Cortex of kidney (tissue), 1 donor: ENCODE measurements at places on chromosomes 1 and 21.

DNA sequence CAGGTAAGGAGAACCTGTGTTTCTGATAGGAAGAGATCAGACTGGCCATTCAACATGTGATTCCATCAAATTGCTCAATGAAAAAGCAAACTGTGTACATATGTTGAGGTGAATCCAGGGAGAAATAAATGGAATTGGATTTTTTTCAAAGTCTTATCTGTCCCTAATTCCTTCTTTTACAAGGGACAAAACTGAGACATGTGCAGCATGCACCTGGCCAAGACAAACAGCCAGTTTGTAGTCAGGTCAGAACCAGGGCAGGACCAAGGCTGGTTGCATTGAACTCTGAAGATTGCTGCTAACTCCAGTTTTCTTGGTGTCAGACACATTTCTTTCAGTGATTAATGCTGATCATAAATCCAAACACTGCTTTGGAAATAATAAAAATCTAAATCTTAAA is 69.6 kb upstream of the CCDC190 start:
- no peak for DNase-seq

DNA sequence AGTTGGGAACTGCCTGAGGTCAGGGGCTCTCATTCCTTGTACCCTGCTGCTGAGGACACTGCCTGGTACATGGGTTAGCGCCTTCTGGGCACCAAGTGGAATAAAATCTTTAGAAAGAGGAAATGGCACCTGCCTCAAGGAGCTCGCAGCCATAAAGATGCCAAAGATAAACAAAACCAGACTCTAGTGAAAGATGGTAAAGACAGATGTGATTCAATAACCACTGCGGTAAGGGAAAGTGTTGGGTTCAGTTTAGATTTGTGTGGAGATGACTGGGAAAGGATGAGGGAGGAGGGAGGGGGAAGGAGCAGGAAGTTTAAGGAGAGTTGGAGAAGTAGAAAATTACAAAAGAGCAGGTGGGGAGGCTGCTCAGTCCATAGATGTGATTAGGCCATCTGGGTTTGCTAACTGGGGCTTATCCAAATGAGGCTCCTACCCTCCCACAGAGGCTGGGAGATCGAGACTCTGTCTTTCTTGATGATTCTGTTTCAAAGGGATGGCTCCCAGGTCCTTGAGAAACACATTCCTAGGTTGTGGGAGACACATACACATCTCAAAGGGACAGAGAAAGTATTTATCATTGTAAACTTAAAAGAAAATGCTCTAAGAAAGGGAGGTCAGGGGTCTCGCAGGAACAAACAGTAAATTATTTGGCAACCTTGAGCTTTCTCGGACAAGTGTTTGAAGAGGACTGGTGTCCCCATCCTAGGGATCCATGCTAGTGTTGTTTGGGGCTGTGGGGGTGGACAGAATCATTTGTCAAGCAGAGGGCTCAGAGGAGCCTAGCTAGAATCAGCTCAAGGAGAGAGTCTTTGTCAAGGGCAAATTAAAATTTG is 65.7 kb upstream of the MORC3 start:
- DNase-seq: no peak

DNA sequence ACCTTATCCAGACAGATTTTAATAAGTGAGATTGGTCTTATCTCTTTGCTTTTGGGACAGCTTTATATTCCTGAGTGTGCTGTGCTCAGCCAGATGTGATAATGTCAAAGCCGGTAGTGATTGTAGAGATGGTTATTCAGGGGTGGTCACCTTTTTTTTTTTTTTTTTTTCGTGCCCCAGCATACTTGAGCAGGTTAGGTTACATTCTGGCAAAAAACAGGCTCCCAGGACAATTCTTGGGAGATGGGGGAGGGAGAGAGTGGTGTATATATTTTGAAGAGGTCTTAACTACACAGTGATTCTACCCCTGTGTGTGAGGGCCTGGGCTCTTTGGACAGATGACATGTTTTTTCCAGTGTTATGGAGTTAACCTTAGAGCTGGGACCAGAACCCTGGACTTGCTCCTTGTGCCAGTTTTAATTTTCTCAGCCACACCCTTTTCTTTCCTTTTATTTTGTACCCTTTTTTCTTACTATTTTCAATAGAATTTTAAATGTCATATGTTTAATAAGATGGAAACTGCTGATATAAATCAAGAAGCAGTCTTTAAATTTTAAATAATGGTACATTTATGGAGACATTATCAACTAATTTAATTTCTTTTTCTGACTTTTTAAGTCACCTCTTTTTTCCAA is 88.4 kb downstream of the DYRK1A start:
- no peak for DNase-seq

DNA sequence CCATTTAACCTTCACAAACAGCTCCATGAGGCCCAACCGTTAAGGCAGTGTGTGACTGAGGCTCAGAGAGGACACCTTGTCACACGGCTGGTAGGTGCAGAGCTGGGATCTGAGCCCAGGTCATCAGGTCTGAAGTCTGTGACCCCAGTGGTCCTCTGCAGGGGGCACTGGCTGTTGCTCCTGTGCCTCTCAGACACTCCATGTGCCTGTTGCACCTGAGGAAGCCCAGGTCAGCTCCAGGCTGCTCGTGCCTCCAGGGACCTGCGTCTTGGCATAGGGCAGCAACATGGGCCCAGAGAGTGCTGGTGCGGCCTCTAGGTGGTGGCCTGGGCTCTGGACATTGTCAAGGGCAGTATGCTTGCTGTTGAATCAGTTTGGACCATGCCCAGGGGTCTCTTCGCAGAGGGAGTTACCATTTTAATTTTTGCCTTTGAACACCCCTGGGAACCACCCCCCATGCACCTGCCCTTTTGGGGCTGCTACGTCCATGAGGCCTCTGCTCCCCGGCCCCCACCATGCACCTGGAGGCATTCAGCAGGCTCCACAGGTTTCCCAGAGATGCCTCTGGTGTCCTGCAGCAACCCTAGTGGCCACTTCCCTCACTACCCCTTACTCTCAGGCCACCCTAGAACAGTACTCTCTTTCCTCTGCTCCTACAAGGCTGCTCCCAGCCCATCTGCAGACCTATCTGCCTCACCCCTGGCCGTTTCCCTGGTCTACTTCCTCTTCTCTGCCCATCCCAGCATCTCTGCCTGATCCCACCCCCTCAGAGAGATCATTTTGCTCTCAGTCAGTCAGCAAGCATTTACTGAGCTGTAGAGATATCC is 25.2 kb upstream of the EPS8L3 start:
- DNase-seq: no peak

DNA sequence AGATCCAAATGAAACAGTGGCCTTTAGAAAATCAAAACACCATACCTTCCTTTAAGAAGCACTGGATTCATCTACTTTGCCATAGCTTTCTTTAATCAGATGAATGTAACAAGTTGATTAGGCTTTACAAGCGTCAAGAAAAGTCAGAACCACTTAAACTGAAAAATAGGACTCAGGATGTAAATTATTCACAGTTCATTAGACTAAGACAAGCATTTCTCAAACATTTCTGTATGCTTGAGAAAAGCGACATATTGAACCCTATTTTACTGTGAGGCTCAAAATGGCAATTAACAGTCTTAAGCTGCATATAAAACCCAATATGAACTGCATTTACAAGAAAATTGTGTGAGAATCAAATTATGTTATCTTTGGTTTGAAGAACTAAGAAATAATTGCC is 256.7 kb upstream of the SNX7 start:
- no peak for DNase-seq

DNA sequence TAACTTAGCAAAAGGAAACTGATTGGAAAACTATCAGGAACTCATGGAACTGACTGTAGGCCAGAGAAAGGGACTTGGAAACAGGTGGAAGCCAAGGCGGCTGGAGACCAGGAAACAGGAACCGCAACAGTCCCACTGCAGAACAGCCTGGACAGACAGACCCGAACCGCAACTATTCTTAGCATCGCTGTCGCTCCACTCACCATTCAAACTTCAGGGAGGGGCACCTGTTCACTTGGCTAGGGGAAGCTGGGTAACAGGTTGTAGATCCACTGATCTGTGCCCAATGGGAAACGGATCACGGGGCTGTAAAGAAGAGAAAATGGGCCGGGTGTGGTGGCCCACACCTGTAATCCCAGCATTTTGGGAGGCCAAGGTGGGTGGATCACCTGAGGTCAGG is 61.9 kb downstream of the CLSTN1 start:
- no peak for DNase-seq

GRCh38 chr1:4207842-4208692 is 308.0 kb upstream of the C1orf174 start:
- no peak for DNase-seq

GRCh38 chr21:34305605-34306604 is 57.9 kb upstream of the KCNE2 start:
- DNase-seq: no peak

DNA sequence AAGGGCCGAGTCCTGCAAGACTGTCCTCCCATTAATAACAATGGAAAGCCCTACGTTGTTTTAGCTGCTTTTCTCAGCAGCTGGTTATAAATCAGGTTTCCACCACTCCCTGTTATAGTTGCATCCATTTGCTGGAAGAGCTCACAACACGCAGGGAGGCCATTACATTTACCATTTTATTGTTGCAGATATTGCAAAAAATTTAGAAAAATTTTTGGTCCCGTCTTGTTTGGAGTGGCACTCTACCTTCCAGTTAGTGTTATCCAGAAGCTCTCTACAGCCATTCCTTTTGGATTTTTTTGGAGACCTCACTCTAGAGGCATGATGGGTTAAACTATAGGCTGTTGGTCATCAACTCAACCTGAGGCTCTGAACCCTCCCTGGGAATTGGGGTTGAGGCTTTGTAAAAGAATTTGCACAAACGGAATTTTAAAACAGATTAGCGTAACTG is 1532.1 kb upstream of the TPTE start:
- no peak for DNase-seq

GRCh38 chr1:119275145-119276134 is 93.1 kb upstream of the HAO2 start:
- DNase-seq: no peak

DNA sequence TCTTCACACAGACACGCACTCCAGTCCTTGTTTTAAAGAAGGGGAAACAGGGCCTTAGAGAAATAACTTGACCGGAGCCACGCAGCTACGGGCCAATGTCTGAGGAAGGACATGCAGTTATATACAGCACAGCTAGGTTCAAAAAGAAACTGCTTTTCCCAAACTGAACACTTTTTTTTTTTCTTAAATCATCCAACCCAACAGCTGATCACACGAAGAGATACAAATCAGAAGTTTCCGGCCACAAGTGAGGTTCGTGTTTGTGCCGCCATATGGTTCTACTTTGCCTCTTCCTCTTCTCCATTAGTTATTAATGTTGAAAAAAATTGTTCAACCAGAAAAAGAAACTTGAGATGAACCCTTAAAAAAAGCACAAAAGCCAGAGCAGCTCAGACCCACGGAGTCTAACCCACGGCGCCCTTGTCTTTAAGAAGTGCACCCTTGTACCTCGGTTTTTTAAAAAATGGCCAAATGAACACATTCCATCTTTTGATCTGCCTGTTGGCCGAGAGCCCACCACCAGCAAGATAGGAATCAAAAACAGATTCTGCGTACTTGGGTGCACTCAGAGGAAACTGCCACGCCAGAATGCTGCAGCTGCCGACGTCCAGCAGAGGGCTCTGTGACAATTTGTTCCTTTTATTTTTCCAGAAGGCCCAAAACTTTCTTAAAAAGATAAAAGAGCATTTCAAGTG is 78.9 kb downstream of the SLC66A1 start:
- no peak for DNase-seq

DNA sequence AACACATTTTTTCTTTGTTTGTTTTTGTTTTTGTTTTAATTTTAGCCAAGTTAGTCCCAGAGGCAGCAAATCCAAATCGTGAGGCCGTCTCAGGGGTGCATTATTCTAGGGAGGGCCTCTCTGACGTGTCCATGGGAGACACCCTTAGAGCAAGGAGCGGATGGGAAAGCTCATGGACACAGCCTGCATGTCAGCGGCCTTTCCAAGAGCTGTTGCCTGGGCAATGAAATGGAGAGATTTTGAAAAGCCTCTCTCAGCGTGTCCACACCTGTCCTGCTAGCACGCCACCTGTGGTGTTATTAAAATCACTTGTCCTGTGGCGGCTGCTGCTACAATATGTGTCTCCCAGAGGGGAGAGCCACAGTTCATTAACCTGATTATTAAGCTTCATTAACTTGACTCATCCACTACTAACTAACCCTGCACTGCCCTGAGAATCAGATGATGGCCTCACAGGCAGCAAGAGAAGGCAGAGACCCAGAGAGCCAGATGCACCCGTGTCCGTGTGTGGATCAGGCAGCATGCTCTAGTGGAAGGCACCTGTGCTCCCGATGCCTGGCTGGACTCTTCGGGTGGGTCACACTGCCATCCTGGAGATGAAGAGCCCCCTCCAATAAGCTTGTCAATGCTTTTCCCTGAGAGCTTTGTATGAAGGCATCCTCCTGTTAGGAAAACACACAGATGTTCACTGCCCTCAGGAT is 133.3 kb downstream of the PGBD5 start:
- DNase-seq: no peak

DNA sequence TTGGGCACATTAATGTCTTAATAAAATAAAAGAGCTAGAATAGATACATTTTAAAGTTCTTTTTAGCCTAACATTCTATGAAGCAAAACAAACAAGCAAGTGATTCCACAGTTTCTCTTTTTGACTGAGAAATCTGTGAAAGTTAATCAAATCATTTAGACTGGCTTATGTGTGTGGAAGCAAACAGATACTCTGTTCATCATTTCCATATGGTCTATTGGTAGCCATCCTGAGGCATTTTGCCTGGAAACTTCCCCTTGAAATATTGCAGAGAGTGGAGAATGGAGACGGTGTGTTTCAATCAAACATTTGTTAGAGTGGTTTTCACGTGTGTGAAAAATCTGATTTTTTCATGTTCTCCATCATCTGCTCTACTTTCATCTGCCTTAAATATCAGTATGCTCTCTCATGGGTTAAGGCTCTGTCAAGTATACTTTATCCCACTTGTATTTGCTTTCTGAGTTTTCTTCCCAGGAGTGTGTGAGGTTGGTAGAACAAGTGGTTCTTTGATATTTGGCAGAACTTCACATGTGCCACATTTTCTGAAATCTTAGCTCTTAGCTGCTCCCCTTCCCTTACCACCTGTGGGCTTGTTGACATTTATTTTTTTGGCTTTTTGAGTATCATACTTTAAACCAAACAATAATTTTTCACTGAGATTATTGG is 139.1 kb upstream of the PTGFR start:
- no peak for DNase-seq

DNA sequence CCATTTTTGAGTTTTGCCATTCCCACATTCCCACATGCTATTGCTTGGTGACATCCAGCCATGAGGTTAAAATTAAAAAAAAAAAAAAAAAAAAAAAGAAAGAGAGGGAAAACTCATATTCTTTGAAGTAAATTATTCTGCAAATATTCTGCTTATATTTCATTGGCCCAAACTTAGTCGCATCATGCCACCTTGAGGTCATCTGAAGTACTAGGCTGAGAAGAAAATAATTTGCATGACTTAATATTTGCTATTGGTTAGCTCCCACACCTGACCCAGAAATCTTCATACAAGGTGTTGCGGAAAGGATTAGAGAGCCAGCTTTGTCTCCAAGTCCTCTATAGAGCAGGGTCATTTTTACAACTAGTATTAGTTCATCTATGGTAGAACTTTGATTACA is 2206.0 kb downstream of the MRPL39 start:
- no peak for DNase-seq
